ENCODE measurements at places on chromosomes 13 and 19.

- no peak for DNase-seq
These were observed 289.5 kb downstream of the SHISA2 start for GRCh38 chr13:25762281-25762680.

- DNase-seq = no peak
These were observed 22.1 kb upstream of the OLFM2 start for GRCh38 chr19:9958379-9958821.

DNA sequence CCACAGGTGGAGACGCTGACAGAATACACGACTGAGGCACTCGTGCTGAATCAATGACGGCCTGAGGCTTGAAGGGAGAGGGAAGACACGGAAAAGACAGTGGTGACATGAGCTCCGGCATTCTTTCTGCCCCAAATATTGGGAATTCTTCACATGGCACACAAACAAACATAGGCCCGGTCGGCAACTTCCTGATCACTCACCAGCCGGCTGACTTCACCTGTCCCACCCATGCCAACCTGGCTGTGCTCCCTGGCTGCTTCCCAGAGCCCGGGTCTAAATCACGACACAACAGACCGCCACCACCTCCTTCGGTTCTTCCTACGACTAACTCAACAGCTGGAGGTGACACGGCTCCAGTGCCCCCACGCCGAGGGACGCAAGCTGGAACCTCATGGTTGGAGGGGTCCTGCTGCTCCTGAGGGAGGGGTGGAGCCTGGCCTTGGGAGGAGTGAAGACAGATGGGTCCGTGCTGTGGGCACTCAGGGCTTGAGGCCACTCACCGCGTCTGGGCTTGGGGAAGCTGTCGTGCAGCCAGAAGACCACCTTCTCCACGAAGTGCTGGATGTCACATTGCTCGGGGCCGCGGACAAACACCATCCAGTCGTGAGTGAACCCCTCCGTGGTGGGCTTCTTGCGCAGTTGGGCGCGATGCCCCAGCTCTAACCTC, 9.6 kb downstream of the MLLT1 start:
- DNase-seq = no peak

GRCh38 chr13:105105471-105105870, 1430.0 kb downstream of the EFNB2 start:
- no peak for DNase-seq

GRCh38 chr13:33135097-33135496, 118.9 kb downstream of the KL start:
- no peak for DNase-seq

- DNase-seq = peak; percentile 88
These were observed 2.4 kb upstream of the RGL3 start for GRCh38 chr19:11421371-11422098.

DNA sequence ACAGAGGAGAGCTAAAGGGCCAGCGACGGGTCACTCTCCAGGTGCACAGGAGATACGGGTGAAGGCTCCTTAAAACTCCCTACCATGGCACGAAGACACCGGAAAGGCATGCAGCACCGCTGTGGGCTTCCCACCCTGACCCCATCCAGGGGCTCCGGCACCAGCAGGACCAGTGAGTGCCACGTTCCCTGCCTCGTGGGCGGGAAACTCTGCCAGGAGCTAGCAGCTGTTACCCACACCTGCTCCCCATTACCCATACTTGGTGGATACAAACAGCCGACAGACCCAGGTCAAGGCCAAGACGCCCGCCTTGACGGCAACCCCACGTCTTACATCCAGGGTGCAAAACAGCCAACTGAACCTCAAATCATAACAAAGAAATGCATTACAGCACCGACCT, 56.7 kb downstream of the GNG7 start:
- DNase-seq = no peak

DNA sequence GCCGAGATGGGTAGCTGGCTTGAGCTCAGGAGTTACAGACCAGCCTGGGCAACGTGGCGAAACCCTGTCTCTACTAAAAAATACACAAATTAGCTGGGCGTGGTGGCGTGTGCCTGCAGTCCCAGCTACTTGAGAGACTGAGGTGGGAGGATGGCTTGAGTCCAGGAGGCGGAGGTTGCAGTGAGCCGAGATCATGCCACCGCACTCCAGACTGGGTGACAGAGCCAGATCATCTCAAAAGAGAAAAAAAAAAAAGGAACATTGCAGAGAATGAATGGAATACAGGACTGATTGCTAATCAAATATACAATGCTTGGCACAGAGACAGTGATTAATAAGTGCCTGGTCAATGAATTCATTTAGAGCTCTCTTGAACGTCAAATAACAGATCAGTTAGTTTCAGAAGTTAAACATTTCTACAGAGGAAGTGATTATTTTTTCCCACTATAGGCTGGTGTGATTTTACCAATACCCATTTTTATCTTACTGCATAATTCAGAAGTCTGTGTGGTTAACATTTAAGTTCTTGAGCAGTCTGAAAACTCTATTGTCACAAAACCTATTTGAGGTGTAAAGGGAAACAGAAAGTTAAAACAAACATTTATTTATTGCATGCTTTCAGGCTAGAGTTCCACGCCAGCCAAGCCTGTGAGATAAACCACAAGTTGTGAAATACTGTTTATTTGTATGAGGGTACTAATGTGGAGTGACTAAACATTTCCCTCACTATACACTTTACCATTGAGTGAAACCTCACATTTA, 7.7 kb upstream of the TBC1D4 start:
- no peak for DNase-seq

DNA sequence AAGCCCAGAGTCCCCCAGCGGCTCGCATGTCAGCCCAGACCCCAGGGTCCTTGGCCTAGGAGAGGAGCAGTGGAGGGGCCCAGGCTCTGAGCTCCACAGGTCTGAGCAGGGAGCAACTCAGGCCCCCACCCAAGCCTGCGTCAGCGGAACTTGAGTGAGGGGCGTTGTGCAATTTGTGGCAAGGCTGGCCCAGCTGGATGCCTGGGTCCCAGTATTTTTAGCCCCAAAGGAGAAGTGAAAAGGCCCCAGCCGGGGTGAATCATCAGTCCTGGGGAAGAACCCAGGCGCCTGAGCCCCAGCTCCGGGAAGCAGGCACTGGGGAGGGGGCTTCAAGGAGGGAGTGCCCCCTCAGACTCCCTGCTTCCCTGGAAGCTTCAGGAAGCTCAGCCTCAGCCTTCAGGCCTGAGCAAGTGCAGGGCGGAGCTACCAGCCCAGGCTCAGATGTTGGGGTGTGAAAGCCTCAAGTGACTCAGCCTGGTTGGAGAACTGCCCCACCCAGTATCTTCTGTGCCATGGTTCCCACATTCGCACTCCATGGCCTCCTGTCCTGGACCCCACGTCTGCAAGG, 7.2 kb downstream of the MED29 start:
- DNase-seq = no peak

- DNase-seq = no peak
These were observed 163.7 kb downstream of the TBC1D4 start for GRCh38 chr13:75318138-75318833.

DNA sequence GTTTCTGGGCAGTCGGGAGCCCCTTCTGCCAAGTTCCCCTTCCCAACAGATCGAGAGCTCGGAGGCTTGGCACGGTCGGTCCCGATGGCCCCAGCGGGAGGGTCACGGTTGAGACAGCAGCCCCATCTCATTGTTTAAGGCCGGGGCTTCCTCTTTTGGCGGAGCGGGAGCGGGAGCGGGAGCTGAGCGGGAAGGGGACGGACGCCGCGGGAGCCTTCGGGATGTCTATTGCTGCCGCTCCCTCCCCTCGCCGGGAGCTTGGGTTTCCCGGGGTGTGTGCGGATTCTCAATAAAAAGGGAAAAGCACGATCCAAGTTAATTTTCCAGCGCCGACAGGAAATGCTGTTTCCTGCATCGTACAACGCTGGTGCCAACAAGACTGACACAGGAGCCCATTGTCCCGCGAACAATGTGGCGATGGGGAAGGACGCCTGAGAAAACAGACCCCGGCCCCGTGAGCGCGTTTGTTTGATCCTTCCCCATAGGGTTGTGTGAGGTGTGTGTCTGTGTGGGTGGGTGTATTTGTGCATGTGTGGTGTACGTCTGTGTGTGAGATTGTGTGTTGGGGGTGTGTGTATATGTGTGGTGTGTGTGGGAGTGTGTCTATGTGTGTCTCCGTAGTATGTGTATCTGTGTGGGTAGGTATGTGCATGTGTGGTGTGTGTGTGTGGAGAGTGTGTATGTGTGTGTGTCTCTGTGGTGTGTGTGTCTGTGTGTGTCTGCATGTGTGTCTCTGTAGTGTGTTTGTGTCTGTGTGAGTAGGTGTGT, 36.3 kb upstream of the FLT1 start:
- no peak for DNase-seq

GRCh38 chr19:16554776-16555175, 12.5 kb upstream of the CHERP start:
- DNase-seq = no peak

GRCh38 chr19:18520848-18521691, 800 bp downstream of the ELL start:
- peak; percentile 69 for DNase-seq

DNA sequence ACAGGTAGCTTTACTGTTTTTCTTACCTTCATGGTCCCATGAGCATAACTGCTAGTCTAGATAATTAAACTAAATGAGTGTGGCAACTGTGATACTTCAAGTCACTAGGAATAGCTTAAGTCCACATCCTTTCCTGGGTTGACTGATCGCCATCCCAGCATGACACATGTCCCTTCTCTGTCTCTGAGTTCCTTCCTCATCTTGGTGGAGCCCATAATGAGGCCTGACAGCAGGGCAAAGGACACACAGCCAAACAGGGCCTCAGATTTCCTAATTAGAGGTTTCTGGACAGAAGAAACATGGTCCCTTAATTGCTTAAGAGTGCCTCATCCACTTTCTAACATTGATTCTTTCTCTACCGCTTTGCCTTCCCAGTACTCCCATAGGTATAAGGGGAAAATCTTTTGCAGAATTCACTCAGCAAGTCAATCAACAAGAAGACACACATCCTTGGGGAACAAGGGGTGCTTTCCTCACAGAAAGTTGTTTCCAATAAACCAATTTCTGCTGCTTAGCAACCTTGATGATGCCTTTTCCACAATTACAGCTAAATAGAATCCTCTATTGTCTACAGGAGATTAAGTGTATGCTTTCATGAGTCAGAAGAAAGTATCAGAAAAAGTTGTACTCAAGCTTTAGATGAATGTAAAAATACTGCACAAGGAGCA, 208.3 kb upstream of the SERP2 start:
- no peak for DNase-seq

GRCh38 chr13:73519396-73520116, 460.8 kb downstream of the KLF5 start:
- no peak for DNase-seq

- no peak for DNase-seq
These were observed 46.8 kb downstream of the OXGR1 start for GRCh38 chr13:96947343-96947910.

GRCh38 chr13:98570929-98571372, 6.0 kb downstream of the STK24 start:
- DNase-seq = peak; percentile 87

- DNase-seq = no peak
These were observed 12.1 kb downstream of the AKAP8 start for GRCh38 chr19:15367439-15367838.

DNA sequence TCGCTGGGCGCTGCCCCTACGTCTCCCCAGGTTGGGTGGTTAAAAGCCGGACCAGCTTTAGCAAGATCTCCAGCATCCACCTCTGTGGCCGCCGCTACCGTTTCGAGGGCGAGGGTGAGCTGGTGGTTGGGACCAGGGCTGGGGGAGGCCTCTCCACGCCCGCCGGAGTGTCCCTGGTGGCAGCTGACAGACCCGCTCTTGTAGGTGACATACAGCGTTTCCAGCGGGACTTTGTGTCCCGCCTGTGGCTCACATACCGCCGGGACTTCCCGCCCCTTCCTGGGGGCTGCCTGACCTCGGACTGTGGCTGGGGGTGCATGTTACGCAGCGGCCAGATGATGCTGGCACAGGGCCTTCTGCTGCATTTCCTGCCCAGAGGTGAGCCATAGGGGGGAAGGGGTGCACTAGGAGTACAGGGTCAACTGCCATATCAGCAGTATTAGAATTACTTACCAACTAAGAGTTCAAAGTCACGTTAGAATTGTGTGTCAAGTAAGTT, 1.1 kb downstream of the ATG4D start:
- DNase-seq = peak; percentile 30

DNA sequence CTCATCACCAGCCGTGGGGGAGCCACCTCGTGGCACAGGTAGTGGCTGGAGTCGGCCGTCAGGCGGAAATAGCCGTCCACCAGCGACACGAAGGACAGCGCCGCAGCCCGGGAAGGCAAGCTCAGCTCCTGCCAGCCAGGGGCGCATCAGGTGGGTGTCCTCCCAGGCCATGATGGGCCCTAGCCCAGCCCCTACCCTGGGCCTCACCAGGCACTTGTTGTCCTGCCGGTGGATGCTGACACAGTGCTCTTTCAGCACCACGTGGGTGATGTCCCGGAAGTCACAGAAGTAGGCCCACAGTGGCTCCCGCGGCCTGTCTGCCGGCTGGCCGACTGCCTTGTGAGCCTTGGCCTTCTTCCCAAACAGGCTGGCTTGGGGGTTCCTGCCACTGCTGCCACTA, 15.7 kb downstream of the TYK2 start:
- no peak for DNase-seq

DNA sequence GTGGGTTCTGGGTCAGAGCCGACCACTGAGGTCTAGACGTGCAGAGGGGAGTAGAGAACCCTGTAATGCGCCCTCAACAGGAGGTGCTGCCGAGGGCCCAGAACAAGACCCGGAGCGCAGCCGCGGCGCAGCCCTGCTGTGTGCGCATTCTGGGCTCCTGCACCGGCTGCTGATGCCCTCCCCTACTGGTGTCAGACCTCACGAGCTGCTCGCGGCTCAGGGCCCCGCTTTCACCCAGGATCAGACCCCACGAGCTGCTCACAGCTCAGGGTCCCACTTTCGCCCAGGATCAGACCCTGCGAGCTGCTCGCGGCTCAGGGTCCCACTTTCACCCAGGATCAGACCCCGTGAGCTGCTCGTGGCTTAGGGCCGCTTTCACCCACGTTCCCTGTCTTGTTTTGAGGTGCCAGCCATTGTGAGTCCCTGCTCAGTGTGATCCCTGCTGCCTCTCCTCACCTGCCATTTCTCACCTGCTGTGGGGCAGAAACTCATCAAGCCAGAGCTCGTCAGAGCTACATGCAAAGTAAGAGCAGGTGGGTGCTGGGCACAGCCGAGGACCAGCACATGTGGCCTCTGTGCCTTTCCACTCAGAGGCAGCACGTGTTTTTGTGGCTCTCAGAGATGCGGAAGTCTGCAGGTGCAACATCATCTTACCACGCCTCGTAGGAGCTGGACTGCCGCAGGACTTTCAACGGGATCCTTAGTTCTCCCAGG, 47.0 kb upstream of the C13orf46 start:
- DNase-seq = peak; percentile 42

GRCh38 chr19:51959791-51960190, 26.8 kb downstream of the ZNF350 start:
- no peak for DNase-seq

All from OCI-LY7 (cell line).